ENCODE measurements at places on chromosomes 16 and 17. TPM values are rescaled to one million over a fixed set of nuclear protein-coding genes. Genes with fewer than 3 reads are reported as not detected.

Gene SULT1A2
- 4.7 TPM for total RNA-seq

Gene HIC1
- 39.5 TPM for total RNA-seq

Gene FOXL1
- 1.6 TPM for total RNA-seq

Gene GP1BA
- not detected for total RNA-seq

Gene EVI2B
- total RNA-seq: 0.18 TPM

Gene MFAP4
- 47.1 TPM for total RNA-seq

Gene PSMC5
- 65.0 TPM for total RNA-seq

Gene WNK4
- 2.0 TPM for total RNA-seq

Gene PDPK1
- 15.4 TPM for total RNA-seq

Gene HP
- 2.8 TPM for total RNA-seq

Gene QRICH2
- 1.4 TPM for total RNA-seq

Gene TMEM235
- total RNA-seq: not detected

Gene SYT17
- not detected for total RNA-seq
